Small intestine (tissue), 16 donors: ENCODE measurements at places on chromosomes 4 and X.

DNA sequence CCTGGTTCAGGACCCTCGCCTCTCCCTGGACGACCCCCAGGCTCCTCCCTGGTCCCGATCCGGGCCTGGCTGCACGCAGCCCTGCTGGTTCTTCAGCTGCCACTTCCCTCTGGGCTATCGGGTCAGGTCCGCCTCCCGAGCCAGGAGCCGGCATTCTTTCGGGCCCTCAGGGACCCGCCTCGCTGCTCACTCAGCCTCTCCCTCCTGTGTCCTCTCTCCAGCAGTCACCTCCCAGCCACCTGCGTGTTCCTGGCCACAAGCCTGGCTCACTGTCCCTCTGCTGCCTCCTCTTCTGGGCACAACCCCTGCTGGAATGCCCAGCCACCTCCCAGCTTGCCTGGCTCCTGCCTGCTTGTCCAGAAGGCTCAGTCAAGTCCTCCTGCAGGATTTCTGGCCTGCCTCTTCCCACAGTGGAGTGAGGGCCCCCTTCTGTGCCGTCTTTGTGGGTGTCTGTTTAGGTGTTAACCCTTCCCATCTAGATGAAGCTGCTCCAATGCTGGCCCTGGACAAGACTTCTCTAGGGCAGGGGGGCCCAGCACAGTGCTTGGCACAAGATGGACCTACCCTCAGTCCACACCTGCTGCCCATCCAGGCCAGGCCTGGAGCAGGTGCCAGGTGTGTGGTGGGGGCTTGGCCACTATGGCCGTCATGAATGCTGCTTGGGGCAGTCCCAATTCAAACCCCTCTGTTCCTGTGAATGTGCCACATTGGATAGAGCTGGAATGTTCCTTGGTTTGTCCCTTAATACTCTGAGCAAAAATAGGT lies 2.2 kb downstream of the WFS1 start:
- no peak for DNase-seq

DNA sequence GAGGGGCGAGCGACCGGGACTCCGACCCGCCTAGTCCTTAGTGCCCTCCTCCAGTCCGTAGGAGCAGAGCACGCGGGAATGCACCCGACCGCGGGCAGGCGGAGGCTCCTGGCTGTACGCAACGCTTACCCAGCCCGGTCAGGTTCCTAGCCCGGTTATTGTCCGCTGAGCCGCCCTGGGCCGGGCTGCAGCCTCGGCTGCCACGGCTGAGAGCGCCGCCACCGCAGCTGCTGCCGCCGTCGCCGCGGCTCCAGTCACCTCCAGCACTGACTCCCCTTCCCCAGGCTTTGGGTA lies at the start of gene AMER1:
TSS of gene AMER1 (minus strand) at position 268 of the 294 bp plus-strand sequence. CDS start 12,422 bp downstream, outside the sequence.
- no peak for DNase-seq

DNA sequence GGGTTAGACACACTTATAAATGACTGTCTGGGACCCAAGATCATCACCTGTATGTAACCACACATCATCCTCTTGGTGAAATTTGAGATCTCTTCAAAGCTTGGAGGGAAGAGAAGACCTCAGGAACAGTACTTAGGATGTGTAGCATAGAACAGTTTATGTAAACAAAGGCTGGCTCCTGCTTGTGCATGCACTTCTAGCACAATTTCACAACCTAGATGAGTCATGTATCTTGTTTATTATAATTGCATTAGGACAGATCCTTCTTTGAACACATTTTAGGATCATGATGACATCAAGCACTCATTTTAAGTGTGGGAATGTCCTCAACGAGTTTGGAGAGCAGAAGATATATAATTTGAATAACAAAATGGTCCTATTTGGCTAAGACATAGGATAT lies 26.3 kb upstream of the ZMAT1 start:
- no peak for DNase-seq

DNA sequence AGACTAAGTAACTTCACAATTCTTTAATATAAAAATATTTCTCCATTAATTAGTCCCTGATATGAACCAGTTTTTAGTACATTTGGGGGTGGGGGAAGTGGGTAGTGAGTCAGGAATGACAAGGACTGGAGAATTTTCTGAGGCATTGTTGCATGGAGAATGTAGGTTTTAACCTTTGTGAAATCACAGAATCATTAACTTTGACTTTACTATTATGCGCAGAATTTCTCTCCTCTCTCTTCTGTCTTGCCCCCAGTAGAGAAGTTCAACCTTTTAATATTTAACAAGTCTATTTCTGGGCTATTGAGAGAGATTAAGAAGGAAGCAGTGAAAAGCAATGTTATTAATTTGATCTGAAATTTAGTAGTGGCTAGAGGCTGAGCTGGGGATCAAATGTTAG lies 597.0 kb downstream of the PCDH18 start:
- no peak for DNase-seq

- no peak for DNase-seq
These were observed 73.9 kb upstream of the IRF2 start for GRCh38 chr4:184548316-184548647.

- DNase-seq, result no peak
These were observed 202.2 kb downstream of the SH2D1A start for GRCh38 chrX:124548571-124548970.

DNA sequence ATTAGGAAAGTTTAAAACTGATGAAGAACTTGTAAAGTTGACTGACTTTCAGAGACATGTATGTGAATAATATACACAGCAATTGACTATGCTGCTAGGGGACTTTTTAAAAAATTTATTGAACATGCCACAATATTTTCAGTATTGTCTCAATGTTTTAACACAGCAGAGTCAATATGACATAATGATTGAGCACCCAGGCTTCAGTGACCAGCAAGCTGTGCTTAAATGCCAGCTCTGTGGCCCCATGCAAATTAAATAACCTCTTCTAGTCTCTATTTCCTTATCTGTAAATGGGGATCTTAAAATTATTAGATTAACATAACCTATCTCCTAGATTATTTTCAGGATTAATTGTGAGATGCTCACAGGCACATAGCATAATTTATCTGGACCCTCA lies 56.8 kb upstream of the TXK start:
- DNase-seq, result no peak

DNA sequence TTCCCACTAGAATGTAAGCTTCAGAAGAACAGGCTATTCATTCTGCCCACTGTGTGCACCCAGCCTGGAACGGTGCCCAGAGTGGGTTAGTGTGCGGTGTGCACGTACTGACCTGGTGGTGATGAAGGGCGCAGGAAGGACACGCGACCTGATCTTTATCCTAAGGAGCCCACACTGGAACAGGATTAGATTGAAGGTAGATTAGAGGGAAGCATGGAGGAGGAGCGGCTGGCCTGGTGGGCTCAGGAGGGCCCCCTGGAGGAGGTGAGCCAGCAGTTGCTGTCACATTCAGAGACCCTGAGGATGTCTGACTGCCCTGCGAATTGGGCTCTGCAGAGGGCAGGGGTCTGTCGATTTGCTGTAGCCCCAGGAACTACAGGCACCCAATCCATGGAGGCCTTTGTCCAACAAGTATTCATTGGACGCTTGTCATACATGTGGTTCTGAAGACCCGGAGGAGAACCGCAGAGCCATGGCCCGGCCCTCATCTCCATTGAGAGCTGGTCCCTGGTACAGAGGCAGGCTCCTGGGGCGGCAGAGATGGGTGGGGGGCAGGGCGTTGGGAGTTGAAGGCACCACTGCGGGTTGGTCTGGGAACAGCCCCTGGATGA lies 73.2 kb downstream of the HTRA3 start:
- no peak for DNase-seq

DNA sequence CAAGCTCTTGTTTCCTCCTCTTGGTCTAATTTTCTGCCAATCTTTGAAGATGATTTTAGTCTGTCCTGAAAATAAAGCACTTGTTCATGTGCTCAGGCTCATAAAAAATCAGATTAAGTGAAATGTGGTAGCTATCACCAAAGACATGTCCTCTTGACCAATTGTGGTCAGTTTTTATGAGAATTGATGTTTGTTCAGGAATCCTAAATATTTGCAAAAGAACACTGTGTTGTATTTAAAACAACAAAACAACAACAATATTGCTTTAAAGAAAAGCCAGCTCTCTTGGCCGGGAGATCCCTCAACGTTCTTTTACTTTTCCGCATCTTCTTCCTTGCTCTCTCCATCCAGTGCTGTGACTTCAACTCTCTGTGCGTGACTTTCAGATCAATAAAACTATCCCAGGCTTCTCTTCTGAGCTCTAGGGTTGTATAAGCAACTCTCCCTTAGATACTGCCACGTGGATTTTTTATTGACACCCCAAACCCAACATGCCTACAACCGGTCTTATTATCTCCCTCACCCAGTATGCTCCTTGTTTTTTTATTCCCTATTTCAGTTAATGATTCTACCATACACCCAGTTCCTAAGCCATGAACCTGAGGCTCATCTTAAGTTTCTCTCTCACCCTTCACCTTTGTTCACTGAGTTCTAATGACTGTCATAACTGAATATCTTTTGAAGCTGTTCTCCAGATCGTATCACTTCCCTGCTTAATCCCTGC lies 309.9 kb downstream of the ARHGAP10 start:
- DNase-seq, result peak; percentile 62

GRCh38 chrX:139828830-139829229 lies 104.0 kb downstream of the ATP11C start:
- DNase-seq, result no peak

- DNase-seq, result no peak
These were observed 587.1 kb upstream of the CPEB2 start for GRCh38 chr4:14415146-14415545.

DNA sequence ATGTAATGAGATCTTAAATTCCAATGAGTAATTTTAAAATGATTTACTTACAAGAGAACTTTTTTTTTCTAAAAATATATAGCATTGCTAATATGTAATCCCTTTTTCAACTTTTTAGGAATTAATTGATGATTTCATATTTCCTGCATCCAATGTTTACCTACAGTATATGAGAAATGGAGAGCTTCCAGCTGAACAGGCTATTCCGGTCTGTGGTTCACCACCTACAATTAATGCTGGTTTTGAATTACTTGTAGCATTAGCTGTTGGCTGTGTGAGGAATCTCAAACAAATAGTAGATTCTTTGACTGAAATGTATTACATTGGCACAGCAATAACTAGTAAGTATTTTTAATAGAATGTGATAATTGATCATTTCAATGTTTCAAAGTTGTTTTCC lies 113.2 kb downstream of the USP9X start:
- no peak for DNase-seq

DNA sequence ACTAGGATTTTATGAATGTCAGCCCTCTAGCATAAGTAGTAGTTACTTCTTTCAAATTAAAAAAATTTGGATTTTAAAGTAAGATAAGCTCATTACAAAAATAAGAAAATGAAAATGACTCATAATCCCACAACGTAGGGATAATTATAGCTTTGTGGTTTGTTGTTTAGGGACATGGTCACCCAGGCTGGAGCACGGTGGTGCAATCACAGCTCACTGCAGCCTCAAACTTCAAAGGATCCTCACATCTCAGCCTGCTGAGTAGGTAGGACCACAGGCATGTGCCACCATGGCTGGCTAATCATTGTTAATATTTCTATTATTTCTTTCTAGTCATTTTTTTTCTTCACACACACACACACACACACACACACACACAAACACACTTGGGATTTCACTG lies 57.6 kb downstream of the PLAC1 start:
- no peak for DNase-seq

- no peak for DNase-seq
These were observed 93.6 kb upstream of the DHX15 start for GRCh38 chr4:24677909-24678308.

- DNase-seq, result no peak
These were observed 52.6 kb downstream of the GPR50 start for GRCh38 chrX:151228935-151229334.

GRCh38 chrX:38717871-38718270 lies 83.4 kb upstream of the MID1IP1 start:
- DNase-seq, result peak; percentile 12

GRCh38 chrX:87571964-87572363 lies 54.4 kb downstream of the KLHL4 start:
- DNase-seq, result no peak

DNA sequence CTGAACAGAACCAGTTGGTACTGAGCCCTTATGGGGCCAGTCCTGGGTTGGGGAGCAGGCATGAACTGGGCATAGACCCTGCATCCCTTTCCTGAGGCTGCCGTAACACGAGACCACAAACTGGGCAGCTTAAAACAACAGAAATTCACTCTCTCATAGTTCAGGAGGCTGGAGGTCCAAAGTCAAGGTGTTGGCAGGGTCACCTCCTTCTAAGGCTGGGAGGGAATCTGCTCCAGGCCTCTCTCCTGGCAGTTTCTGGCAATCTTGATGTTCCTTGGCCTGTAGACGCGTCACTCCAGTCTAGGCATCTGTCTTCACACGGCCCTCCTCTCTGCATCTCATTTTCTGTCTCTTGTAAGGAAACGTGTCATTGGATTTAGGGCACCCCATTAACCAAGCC lies 19.8 kb upstream of the SORCS2 start:
- no peak for DNase-seq

GRCh38 chrX:129115104-129115503 lies 408.2 kb downstream of the SMARCA1 start:
- DNase-seq, result peak; percentile 26

- no peak for DNase-seq
These were observed 14.0 kb downstream of the BBS12 start for GRCh38 chr4:122746485-122746965.

DNA sequence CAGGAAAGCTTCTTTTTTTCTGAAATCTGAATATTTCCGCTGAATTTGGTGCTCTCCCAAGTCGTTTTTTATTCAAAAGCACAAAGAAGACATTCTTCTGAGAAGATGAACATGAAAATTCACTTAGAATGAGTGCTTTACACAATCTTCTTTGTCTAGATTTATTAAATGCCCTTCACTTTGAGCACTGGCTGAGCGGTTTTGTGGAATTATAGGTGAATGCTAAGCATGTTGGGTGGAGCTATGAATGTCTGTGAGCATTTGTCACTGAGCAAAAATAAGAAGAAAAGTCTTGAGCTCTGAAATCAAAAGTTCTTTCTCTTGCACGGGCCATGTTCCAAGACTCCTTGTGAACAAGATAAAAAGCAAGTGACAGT lies 13.1 kb downstream of the GASK1B start:
- no peak for DNase-seq

DNA sequence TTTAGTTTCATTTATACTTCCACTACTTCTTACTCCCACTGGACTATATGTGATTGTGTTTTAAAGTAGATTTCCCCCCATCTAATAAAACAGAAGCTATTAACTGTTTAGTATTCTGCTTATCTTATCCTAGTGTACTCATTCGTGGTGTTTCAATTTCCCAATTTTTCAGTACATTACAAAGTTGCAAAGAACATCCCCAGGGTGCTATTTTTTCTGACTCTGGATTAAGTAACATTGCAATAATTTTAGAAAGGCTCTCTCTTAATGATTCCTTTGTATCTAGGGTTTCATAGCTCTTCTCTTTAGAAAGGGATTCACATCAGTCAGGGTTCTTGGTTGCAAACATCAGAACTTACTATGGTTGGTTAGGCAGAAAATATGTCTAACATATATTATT lies 317.9 kb upstream of the DIPK2B start:
- DNase-seq, result no peak

- peak; percentile 64 for DNase-seq
These were observed 20.1 kb upstream of the AP1S2 start for GRCh38 chrX:15874672-15875071.

GRCh38 chr4:136909626-136910025 lies 622.7 kb downstream of the PCDH18 start:
- no peak for DNase-seq

GRCh38 chr4:153217440-153217839 lies 13.2 kb downstream of the TRIM2 start:
- DNase-seq, result no peak
